ENCODE measurements at places on chromosomes 3 and 15.

DNA sequence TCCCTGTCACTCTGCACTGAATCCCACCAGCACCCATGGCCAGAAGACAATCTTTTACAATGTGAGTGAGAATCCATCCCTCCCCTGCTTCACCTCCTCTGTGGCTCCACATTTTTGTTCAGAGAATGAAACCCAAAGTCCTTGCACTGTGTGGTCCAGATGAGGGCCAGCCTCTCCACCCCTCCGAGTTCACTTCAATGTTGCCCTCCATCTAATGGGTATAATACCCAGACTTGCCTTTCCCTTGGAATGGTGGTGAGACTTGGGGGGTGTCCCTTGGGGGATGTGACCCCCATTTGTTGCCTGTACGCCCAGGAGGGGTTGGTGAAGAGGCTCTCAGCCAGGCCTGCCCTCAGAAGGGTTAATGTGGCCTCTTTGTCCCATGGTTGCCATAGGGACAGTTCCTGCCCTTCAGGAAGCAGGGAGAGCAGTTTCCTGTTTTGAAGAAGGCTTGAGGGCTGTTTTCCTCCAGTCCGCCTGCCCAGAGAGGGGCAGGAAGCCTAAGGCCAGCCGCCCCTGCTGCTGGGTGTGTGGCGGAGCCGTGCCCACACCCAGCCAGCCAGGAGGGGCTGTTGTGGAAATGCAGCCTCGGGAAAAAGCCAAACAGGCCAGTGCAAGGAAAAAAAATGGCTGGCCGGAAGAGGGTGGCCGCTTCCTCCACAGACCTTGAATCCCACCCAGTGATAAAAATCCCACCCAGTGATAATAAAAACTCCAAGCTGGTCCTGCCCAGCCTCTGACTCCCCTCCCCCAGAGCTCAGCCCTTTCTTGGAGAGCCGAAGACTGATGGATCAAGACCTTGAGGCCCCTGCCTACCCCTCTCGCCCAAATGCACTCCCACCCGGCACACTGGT lies 14.6 kb upstream of the FGD5 start:
- DNase-seq, result no peak

DNA sequence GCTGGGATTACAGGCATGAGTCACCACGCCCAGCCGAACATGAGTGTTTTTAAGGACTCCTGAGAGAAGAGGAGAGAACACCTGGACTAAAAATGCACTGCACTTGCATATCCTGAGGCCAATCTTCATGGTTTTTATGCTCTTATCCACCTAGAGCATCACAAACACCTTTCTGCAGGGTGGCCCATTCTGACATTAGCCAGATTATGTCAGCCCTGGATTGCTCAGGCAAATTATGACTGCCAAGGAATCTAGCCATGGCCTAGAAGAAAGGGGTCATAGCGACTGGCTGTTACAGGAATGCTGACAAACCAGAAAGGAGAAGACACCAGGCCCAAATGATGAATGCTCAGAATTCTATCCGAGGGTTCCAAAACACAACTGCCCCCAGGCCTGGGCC lies 40.9 kb upstream of the HERC1 start:
- no peak for DNase-seq

DNA sequence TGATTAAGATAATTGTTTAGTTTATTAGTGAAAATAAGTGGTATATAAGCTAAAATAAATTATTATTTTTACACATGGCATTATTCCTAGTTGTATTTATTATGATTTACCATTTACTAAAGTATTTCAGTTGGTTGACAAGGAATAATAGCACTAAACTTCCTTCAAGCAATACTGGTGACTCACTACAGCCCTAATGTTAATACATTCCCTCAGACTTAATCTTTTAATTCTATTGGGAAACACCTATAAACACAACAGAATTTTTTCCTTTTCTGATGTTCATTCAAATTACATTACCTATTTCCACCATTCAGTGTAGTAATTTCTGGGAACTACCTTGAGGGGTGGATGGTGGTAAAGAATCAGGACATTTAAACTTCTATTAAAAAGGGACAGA lies 264.0 kb downstream of the TIGIT start:
- DNase-seq, result no peak

DNA sequence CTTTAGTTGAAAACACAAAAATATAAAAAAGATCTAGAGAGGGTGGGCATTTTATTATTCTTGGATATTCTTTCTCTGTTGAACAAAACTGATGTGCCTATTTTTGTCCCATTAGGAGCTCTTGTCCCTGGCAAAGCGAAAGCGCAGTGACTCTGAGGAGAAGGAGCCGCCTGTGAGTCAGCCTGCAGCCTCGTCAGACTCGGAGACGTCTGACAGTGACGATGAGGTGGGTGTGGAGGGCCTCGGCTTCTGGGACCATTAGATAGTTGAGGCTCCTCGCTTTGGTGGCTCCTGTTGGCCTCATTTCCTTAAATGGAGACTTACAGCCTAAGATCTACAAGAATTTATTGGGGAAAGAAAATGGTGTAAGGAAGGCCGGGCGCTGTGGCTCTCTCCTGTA lies 21.3 kb downstream of the RTF1 start:
- no peak for DNase-seq

DNA sequence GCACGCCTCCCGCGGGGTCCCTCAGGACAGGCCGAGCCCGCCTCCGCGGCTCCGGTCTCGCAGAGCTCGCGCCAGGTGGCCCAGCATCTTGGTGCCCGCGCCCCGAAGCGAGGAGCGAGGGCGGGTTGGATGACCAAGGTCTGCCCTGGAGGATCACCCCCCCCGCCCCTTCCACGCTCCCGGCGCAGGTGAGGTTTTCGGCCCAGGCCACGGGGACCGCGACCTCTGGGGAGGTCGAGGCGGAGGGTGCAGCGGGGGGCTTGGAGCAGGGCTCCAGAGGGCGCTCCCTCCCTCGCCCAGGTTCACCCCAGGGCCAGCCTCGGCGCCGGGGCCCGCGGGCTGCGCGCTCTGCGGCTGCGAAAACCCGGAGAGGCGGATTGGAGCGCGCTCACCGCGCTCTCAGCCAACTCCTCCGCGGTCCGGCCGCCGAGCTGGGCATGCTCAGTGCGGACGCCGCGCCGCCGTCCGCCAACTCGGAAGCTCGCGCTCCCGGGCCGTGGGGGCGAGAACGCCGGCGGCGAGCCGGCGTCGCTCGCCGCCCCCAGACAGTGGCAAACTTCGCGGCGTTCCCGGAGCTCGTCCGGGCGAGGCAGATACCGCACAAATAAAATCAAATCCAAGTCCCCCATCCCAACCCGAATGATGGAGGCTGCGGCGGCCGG lies at the start of gene MED12L:
Gene MED12L, plus strand, starts transcription at position 438 of the 662 bp plus-strand sequence. CDS start 1,263 bp downstream, outside the sequence.
- DNase-seq, result no peak

- DNase-seq, result no peak
Measured at GRCh38 chr3:42507761-42508335, 5.4 kb downstream of the VIPR1 start.

GRCh38 chr3:18562364-18563154 lies 137.4 kb upstream of the SATB1 start:
- DNase-seq, result no peak

DNA sequence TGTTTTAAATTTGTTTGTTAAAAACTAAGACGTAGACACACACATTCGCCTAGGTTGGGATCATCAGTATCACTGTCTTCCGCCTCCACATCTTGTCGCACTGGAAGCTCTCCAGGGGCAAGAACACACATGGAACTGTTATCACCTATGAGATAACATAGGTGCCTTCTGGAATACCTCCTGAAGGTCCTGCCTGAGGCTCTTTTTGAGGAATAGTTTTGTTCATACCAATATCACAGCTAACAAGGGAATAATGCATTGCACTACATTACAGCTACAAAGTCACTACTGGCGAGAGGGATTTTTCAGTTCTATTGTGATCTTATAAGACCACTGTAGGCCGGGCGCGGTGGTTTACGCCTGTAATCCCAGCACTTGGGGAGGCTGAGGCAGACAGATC lies 29.9 kb downstream of the ZWILCH start:
- no peak for DNase-seq

- DNase-seq, result no peak
Measured at GRCh38 chr3:133040696-133041523, 2.7 kb downstream of the TMEM108 start.

DNA sequence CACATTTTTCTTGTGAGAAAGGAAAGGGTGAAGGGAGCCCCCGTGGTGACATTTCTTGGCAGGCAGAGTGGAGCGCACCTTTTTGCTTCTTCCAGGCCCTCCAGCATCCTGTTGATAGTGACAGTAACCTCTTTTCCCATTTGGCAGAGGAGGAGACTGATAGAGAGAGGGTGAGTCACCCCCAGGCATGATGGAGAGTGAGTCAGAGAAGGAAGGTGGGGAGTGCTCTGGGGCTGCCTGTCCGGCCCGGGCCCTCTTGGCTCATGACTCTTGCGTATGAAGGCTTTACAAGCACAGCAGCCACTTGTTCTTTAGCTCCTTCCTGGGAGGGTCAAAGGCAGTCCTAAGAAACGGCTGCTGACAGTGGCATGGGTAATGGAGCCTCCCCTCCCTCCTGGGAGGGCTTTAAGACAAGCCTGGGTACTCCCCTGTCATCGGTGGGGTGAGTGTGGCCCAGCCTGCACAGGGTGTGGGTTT lies 16.0 kb downstream of the ANKRD63 start:
- DNase-seq, result no peak

- no peak for DNase-seq
Measured at GRCh38 chr3:98574132-98574531, 19.3 kb downstream of the CPOX start.

GRCh38 chr3:196792771-196793170 lies 53.1 kb downstream of the PAK2 start:
- no peak for DNase-seq

DNA sequence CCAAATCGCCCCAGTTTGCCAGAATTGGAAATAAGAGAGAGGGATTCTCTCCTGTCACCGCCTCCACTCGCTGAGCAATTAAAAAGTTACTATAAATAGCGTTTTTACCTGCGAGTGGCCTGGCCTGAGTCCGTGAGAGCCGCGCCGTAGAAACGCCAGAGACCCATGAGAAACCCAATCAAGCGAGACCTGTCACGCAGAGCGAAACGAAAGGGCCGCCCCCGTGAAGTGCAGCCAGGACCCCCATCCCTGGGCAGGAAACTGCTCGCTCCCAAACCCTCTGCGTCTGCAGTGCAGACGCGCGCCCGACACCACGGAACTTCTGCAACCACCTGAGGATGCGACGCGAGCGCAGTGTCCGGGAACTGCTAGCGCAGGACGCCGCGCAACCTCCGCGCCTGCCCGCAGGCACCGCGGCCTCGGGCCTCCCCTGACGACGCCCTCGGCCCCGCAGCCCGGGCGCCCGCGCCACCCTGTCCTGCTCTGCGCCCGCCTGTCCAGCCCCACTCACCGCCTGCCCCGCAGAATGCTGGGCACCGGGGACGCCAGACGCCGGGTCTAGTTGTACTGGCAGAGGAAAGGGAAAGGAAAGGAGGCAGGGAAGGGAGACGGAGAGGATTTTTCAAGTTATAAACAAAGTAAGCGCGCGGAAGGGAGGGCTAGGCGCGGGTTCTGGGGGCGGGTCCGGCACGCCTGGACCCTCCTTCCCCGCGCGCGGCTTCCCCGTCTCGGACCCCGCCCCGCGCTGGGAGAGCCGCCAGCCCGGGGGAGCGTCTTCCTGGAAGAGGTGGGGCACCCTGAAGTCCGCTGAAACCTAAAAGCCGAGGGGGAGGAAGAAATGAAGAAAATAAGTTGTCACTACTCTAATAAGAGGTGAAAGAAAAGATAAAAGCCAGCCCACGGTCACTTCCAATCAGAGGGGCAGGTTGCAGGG lies at the start of gene PLSCR4:
Gene PLSCR4, minus strand, starts transcription at position 657 of the 934 bp plus-strand sequence. CDS start 29,034 bp downstream, outside the sequence.
- no peak for DNase-seq

DNA sequence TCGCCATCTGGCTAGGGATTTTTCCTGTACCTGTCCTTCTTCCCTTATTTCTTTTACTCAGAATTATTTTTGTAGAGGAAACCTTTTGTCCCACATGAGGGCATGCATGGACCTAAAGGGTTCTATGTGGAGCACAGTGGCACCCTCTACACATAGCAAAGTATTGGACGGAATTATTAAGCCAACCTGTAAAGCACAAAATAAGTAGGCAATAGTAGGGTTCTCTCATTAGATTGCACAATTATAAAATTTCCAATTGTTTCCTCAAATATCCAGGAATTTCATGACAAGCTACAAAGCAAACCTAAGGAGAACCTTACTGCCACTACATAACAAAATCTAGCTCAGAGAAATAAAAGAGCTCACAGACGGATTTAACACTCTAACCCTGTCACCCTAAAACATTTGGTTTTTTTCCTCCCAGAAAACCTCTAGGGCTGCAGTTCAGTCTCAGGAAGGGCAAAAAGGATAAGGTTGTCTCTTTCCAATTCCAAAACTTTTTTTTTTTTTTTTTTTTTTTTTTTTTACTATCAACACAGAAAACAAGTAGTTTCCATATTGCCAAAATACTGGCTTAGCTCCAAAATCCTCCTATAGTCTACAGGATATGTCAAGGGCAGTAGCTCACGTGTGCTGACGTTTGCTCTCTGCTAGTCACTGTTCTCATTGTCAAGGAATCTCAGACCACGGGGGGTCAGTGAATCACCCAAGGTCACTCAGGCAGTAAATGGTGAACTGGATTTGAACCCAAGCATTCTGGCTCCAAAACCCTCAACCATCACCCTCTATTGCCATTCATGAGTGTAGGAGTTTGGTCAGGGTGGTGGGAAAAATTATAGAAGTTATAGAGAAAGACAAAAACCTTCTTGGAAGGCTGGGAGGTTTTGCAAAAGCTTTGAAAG lies 52.3 kb downstream of the NCEH1 start:
- DNase-seq, result no peak

- DNase-seq, result no peak
Measured at GRCh38 chr3:195863121-195864061, 45.0 kb downstream of the TNK2 start.

DNA sequence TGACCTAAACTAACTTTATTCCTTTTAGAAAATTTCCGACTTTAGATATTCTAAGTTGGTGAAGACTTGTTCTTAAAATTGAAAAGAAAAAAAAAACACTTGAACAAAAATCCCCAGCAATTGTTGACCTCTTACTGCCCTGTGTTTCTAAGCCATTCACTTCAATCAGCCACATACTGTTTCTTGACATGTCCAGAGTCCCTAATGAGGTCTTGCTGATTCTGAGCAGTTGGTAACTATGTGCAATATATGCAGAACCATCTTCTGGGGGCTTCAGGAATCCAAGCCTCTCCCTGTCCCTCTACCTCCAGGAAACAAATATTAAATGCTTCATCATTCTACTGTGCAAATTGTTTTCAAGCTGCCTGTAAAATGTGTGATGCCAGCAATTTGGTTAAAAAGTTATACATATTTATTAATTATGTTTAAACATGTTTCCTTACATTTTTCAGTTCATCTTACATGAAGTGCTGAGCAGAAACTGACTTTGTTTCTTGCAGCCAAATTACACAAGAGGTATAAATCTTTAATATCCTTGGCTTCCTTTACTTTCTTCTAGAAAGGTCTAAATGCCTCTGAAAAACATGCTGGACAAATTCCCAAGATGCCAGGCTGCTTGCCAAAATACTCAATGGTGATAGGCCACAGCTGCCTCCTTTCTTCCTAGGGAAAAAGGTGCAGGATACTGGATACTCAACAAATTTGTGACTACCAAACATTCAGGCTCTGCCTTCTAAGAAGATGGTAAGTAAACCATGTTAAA lies 19.8 kb upstream of the GYG1 start:
- no peak for DNase-seq

GRCh38 chr3:119219069-119219468 lies 21.6 kb downstream of the B4GALT4 start:
- no peak for DNase-seq

- DNase-seq, result no peak
Measured at GRCh38 chr3:43894176-43895049, 203.7 kb downstream of the ABHD5 start.

- DNase-seq, result no peak
Measured at GRCh38 chr15:77417602-77418001, 2.3 kb downstream of the PEAK1 start.

- DNase-seq, result no peak
Measured at GRCh38 chr3:194320744-194321243, 30.3 kb downstream of the CPN2 start.

- DNase-seq, result no peak
Measured at GRCh38 chr3:32186097-32186496, 52.4 kb upstream of the CMTM8 start.
